ENCODE measurements at places on chromosomes 6 and 20.

DNA sequence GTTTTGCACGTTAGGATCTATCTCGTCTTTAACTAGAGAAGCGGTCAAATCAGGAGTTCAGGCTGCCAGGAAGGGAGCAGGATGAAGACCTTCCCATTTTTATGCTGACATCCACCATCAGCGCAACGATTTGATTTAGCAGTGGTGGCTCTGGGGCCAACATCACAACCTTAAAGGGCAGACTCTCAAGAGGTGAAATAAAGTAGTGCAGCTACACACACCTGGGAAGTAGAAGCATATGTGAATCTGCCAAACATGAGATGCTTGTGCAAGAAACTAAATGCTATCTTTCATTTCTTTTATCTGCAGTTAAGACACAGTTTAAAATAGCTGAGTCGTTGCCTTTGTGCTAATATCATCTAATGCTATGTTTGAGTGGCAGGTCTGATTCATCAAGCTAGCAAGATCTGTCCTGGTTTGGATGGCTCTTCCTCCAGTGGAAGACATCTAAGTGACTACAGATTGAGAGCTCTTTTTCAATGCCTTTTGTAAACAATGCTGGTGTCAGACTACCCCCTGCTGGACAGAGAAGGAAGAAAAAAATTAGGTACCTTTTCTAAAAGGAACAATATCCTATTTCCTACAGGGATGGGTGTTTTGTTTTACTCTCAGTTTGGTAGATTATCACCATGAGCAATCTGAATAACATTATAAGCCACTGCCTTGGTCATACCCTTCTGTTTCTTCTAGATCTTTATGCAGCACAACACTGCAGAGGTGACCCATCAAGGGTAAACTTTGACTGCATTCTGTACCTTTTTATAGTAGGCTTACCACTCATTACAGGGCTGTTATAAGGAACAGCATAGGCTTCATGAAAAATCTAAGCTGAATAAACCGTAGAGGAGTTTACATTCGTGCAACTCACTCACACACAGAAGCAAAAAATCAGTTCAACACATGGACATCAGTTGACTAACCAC, 171.6 kb upstream of the FBXL4 start:
- peak; percentile 40 for DNase-seq

DNA sequence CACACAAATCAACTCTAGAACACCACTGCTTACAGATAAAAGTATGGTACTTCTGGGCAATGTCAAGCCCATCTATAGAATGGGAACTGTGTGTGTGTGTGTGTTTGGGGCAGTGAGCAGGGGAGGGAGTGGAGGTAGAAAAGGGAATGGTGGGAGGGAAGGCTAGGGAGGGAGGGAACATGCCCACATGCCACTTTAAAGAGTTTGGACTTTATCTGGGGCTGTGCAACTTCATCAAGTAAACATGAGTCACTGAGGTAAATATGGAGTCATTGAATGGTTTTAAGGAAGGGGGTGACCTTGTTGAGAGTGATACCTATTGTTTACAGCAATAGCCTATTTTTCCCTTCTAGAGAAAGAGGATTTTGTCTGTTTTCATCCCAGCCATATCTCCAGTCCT, 22.5 kb upstream of the RNGTT start:
- DNase-seq: no peak

DNA sequence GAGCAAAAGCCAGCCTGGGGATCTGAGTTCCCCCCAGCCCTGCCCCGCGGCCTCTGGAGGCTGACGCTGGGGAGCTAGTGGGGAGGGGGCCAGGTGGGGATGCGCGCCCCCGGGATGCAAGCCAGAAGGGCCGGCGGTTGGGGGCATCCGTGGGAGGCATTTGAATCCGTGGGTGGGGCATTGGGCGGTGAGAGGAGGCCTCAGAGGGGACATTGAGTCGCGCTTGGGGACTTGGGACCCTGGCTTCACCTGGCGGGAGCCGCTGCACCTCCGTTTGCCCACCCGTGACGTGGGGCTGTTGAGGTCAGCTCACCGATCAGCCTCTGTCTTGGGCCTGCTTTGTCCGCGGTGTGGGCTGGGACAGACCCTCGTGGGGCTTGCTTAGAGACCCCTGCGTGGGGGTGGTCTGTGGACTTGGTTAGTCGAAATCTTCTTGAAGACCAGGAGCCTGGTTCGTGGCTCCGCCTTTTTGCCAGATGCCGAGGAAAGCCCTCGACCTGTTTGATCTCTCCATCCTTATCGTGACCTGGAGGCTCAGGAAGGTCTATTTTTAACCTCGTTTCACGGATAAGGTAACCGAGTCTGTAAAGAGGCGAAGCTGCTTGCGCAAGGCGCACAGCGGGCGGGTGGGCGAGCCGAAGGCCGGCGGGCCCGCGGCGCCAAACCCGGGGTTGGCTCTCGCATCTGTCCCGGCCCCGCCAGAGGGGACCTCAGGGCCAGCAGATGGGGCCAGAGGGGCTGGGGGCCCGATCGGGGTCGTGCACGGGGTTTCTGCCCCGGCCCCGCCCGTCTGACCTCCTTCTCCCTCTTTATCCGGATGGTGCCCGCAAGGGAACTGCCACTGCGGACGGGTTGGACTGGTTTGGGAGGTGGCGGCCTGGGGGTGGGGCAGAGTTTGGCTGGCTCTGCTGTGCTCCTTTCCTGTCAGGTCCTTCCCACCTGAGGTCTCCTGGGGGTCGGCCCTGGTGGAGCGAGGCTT, 8.3 kb downstream of the FAM110A start:
- DNase-seq: no peak

DNA sequence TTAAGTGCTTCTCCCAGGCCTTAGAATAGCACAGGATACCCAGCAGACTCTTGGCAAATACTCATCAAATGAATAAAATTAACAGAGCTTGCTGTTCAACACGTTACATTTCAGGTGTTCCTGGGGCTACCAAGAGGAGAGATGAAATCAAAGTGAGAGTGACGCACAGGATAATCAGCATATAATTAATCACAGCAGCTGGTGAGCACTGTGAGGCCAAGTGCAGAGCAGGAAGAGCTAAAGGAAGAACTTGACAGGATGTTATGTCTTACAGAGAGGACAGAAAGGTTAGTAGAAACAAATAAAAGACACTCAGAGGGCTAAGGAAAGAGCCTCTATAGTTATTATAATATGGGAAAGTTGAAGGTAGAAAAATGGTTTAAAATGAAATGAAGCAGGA, 8.8 kb downstream of the PPIL1 start:
- no peak for DNase-seq

DNA sequence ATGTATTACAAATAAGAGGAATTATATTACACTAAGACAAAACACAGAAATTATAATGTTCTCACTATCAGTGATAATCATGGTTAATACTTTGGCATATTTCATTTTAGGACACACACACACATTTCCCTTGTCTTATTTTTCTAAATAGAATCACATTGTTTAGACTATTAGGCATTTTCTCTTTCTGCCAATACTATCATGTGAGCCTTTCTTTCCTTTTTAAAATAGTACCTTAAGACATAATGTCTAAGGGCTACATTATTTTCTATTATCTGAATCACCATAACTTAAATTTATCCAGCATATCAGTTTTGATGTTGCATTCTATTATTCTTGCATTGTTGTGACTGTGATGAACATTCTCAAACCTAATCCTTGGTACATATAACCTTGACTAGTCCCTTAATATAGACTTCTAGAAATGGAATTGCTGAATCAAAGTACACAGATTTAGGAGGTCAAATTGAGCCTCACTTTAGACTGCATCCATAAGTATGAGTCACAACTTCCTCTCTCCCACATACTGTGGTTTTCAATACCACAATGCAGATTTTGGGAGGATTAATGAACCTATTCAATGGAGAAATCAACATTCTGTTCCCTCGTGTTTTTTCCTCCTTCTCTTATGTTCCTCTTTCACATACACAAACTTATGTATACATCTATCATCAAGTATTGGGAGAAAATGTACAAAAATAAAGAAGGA, 212.6 kb downstream of the MOXD1 start:
- DNase-seq: no peak

GRCh38 chr6:40476673-40477072, 110.5 kb downstream of the LRFN2 start:
- DNase-seq: no peak

GRCh38 chr6:4280707-4281106, 145.3 kb upstream of the ECI2 start:
- peak; percentile 47 for DNase-seq

DNA sequence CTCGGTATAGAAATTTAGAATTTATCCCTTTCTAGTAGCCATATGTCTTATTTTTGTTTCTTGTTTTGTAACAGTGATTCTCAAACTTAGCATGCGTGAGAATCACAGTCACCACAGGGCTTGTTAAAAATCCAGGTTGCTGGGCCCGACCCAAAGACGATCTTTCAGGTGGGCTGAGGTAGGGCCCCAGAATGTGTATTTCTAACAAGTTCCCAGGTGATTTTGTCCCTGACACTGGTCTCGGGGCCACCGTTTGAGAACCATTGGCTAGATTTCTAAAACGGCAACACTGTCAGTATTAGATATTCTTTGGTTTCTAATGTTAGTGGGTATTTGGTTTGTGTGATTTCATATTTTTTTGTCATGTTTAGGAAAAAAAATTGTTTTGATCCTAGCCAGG, 9.9 kb downstream of the PFDN4 start:
- no peak for DNase-seq

GRCh38 chr6:153130515-153131036, 506 bp downstream of the RGS17 start:
- no peak for DNase-seq

DNA sequence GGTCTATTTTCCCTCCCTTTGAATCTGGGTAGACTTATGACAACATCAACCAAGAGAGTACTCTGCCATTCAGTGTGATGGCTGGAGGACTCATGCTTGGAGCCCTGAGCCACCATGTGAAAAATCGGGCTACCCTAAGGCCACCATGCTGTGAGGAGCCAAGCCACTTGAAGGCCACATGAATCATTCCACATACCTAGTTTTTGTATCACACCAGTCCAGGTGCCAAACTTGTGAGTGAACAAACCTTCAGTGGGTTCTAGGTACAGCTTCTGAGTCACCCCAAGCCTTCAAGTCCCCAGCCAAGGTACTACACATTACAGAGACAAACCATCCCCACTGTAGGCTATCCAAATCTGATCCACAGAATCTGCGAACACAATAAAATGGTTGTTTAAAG, 37.4 kb upstream of the E2F3 start:
- DNase-seq: no peak

GRCh38 chr20:41446456-41446855, 79.8 kb upstream of the EMILIN3 start:
- no peak for DNase-seq

DNA sequence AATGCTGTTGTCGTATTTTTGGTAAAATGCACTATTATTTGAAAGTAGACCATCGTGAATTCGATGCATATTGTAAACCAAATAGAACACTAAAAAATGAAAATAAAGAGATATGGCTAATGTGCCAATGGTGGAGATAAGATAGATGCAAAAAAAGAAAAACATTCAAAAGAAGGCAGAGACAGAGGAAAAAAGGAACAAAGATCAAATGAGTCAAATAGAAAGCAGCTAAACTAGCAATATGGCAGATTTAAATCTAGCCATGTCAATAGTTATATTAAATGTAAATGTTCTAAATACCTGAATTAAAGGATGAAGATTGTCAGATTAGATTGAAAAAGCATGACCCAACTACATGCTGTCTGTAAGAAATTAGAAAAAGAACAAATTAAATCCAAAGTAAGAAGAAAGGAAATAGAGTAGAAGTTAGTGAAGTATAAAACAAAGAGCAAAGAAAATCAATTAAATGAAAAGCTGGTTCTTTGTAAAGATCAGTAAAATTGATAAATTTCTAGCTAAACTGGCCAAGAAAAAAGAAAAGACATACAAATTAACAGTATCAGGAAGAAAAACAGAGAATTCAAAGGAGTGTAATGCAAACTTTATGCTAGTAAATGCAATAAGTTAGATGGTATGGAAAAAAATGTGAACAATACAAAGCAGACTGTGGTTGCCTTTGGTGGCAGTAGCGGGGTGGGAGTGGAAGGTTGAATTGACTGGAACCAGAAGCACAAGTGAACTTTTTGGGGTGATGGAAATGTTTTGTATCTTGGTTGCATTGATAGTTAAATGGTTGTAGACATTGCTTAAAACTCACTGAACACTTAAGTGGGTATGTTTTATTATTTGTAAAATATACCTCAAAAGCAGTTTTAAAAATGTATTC, 44.8 kb downstream of the PTPN1 start:
- DNase-seq: no peak

DNA sequence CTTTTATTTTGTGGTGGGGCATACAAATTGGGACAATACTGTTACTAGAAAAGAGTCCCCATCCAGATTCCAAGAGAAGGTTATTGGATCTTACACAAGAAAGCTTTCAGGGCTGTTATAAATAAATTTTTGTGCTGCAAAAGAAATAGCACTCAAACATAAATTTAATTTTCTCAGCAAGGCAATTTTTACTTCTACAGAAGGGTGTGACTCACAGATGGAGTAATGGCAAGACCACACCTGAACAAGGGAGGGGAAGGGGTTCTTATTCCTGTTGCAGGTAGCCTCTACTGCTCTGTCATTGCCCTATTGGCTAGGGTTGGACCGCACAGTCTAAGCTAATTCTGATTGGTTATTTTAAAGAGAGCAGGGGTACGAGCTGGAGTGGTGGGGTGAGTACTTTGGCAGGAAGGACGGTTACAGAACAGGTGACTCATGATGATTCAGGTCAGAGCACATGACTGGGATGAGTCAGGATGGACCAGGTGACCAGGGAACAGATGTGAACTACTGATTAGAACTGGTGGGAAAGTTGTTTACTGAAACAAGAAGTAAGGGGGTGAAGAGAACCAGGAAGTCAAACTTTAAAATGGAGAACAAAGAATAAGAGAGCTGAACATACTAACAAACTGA, 41.1 kb downstream of the CNR1 start:
- DNase-seq: no peak

DNA sequence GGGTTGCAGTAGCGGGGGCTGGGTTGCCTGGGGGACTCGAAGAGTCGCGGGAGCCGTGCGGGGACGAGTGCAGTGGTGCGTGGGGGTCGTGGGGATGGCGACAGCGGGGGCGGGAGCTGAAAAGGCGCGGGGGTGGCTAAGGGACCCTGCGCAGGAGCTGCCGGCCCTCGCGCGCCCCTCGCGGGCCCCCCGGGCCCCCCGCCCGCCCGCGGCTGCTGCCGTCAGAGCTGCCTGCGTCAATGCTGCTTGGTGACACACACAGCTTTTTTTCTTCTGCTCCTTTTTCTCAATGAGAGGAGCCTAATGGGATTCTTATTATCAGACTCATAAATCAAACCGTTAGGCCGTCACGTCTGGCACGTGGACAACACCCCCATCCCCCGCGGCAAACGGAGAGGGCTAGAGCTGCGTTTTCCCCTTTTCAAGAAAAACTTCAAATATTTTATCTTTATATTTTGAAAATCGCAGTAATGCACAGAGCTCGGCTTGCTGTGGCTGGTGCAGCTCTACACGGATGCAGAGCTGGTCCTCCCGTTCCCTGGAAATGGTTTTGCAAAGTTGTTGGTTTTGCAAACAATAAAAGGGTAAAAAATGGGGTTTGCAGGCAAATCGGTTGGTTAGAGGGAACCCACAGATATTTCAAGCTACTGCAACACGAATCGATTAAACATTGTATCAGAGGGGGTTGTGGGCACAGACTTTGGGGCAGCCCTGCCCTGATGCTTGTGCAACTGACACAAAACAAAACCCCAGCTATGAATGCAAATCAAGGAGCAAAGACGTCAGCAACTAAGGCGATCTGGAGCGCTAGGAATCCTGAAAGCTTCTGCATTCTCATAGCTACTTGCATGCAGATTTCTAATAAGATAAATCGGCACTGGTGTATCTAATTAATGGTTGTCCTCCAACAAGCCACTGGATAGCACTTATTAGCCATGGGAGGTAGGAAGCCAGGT, 161.4 kb downstream of the TBXT start:
- no peak for DNase-seq

Measured in RCC 7860 (cell line).